CD4-positive, alpha-beta T cell treated with Interleukin-6 for 4 hours (primary cell): ENCODE measurements at places on chromosomes 12 and 14.

- DNase-seq = no peak
Measured at GRCh38 chr14:95011445-95012006, 145.8 kb downstream of the DICER1 start.

GRCh38 chr12:53739214-53740129 lies 12.2 kb upstream of the CALCOCO1 start:
- no peak for DNase-seq

GRCh38 chr14:74468513-74468912 lies 24.6 kb downstream of the NPC2 start:
- no peak for DNase-seq

- no peak for DNase-seq
Measured at GRCh38 chr14:64935508-64935907, 7.0 kb downstream of the GPX2 start.

- no peak for DNase-seq
Measured at GRCh38 chr14:103523575-103523954, 935 bp upstream of the CKB start.

GRCh38 chr12:49288412-49288853 lies 6.5 kb upstream of the PRPH start:
- peak; percentile 75 for DNase-seq

GRCh38 chr12:107931761-107932160 lies 157.3 kb downstream of the ASCL4 start:
- DNase-seq = no peak

GRCh38 chr12:27869567-27869966 lies 89.5 kb upstream of the MANSC4 start:
- DNase-seq = no peak

GRCh38 chr12:50248883-50249282 lies 34.4 kb downstream of the LIMA1 start:
- no peak for DNase-seq

GRCh38 chr12:54360717-54361456 lies 3.4 kb downstream of the GPR84 start:
- peak; percentile 74 for DNase-seq

DNA sequence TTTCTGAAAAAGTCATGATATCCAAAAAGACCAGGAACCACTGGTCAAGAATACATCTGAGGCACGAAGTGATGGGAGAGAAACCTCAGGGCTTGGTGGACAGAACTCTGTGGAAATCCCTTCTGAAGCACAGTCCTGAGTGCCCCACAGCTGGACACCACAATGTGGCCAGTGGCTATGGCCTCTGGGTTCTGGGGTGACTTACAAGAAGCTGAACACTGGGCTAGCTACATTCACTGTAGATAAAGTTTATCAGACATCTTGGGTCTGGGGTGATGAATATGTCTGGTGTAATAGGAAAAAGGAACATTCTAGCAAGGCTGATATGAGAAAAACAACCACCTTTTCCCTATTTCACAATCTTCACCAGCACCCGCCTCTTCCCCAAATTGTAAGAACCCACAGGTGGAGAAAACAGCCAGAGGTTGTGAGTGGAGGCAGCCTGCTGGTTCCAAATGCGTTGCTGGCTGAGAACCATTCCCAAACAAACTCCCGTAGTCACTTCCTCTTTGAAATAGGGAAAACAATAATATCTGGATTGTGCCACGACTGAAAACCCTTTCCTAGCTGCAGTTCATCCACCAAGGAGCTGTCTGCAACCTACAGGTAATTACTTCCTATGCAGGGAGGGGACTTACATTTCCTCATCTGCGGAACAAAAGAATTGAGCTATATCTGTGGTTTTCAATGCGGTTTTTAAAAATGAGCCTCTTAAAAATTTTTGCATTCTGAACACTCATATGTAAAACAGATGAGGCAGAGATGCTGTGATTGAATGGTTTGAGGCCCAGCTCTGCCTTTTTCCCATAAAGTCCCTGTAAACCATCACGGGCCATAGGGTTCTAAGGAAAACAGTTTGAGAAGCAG lies 193.6 kb downstream of the SLC41A2 start:
- no peak for DNase-seq

DNA sequence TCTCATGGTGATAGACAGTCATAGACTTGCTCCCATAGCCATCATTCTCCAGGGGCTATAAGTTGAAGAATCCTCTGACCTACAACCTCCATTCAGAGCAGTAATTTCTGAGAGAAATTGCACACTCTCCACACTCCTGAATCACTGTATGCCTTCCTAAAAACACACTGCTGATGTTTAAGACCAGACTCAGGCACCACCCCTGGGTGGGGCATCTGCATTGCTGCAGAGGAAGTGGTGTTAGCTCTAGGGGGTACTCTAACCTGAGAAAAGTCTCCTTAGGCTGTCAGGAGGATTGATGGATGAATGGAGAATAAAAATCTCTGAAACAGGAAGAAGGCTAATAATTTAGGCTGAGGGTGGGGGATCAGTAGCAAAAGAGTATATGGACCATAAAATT lies 436.1 kb downstream of the DAD1 start:
- DNase-seq = peak; percentile 27

- DNase-seq = no peak
Measured at GRCh38 chr14:70137788-70138187, 51.0 kb downstream of the SLC8A3 start.

DNA sequence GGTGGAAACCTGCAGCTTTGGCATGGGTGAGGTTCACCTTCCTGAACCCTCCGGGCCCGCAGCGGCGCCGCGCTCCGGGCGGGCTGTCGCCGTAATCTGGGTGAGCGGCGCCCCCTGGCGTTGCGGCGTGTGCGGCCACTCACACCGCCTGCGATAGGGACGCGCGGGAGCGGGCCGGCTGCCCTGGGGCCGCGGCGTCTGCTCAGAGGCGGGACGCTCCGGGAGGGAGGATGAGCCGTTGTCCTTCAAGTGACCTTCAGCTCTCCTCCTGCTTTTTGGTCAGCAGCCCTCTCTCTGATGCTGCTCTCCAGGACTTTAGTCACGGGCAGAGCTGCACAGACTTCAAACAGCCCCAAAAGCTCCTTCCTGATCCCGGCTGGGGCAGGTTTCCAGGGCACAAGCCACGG lies 211.7 kb upstream of the FKBP4 start:
- DNase-seq = peak; percentile 51

DNA sequence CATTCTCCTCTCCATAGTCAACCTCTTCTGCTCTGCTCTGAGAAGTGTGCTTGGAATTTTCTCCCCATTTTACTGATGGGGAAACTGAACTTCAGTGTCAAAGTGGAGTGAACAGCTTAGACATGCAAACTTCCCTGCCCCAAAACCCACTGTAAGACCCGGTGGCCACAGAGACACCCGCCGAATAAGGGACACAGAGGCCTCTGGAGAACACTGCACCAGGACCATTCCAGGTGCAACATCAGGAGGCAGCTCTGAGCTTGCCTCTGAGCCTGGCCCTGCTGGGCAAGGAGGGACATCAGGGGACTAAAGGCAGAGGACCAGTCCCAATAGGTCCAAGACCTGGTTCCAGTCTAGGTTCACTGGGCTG lies 1.7 kb downstream of the HDAC7 start:
- no peak for DNase-seq

- no peak for DNase-seq
Measured at GRCh38 chr12:131035245-131035681, 81.6 kb downstream of the ADGRD1 start.

DNA sequence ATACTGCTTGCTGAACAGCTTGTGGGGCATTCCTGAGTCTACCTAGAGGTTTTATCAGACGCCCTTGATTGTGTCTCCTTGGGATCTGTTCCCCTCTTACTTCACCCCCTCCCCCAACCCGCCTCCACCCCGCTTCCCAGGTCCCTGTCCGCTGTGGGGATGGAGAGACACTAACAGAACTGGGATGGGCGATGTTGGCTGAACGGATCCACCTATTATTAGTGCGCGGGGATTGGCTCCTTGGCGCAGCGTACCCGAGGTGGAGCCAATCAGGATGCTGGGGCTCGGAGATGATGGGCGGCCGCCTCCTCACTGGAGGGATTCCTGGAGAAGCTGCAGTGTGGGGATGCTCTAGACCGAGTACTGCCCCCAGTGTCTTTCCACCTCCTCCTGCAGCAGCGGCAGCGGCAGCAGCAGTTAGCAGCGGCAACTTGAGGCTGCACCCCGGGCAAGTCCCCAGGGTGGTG lies at the start of gene SYT1:
Gene SYT1 (plus strand): TSS at position 372 of the 467 bp plus-strand sequence.
- no peak for DNase-seq

DNA sequence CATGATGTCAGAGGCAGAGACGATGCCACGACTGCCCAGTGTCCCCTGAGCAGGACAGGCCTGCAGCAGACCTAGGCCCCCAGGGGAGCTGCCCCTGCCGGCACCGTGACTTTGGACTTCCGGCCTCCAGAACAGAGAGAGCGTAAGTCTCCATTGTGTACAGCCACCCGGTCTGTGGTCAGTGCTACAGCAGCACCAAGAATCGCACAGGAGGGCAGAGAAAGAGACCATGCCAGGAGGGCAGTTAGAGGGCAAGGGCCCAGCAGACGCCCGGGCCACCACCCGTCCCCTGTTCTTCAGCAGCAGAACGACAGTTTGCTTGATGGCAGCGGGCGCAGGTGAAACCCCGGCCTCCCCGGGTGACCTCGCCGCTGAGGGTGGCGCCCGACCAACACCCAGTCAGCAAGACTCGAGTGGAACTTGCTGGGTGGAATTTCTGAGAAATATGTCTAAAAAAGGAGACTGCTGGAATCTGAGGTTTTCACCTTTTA lies 19.7 kb downstream of the GALNT9 start:
- no peak for DNase-seq
